ENCODE measurements at places on chromosomes 7 and 10.
A peak's percentile ranks its signal among the peaks of the same experiment; 100 is the strongest.

DNA sequence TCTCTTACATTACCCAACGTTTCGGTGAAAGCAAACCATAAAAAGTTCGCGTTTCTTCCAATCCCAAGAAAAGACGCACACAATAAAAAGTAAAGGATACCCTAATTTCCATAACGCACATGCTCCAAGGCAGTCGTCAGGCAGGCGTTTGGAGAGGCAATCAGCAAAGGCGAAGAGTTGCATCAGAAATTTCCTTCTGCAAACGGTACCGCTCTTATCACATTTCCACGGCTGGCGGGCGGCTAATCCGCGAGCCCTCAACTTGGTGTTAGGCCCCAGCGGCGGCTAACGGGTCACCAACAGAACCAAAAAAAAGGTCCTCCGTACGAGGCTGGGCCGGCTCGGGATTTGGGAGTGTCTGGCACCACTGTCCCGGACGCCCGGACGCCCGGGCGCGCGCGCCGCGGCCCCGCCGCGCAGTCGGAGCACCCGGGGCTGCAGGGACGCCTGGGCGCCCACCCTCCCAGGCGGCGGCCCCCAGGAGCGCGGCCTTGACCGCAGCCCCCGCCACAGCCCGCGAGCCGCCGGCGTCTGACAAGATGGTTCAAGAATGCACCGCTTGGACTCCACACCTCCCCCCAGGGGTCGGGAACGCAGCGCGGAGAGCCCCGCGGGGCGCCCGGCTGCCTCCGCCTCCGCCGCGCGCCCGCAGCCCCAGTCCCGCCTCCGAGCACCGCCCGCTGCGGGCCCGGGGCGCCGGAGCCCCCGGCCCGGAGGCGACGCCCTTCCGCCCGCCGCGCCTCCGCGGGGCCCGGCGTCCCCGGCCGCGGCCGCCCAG, 9.8 kb upstream of the GRB10 start:
- peak; percentile 59 for DNase-seq

GRCh38 chr10:22681783-22682183, 32.6 kb downstream of the PIP4K2A start:
- no peak for DNase-seq

GRCh38 chr10:109902992-109903947, 20.0 kb downstream of the XPNPEP1 start:
- no peak for DNase-seq

DNA sequence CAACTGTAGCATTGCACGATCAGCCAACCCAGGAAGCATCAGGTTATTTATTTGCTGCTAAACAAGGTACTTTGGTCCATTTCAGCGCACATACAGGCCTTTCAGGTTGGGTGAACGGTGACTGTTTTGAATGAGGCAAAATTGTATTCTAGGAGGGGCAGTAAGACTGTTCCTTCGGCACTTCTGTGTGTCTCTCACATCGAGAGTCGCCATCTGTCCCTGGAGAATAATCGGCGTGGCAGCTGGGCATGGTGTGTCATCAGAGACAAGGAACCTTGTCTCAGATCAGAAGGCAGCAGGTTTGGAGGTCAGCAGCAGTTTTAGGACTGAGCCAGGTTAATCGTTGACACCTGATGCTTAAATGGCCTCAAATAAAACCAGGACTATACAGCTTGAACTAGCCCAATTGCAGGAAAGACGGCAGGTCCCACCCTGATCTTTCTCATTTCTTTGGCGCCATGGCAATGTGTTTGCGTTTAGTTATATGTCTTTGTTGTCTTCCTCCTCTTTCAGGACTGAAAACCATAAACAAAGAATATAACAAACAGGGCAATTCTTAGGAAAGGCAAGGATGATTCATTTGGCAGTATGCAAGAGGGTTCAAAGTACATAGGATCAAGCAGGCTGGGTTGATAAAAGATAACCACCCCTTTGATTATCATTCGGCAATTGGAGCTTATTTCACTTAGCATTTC, 92.0 kb upstream of the PRR15 start:
- peak; percentile 92 for DNase-seq

DNA sequence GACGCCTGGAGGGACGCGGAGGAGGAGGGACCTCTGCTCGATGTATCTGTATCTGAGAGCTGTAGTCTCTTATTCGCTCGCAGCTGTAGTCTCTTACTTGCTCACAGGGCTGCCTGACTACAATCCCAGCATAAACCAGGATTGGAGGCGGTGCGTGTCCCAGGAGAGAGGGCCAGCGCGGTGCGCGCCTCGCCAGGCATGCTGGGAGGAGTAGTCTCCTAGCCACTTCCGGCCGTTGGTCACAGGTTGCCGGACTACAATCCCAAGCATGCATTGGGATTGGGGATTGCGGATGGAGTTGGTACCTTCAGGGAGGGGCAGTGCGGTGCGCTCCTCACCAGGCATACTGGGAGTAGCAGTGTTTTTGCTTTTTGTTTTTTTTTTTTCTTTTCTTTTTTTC, 421.7 kb upstream of the NUPR2 start:
- no peak for DNase-seq

Data from small intestine (tissue), 16 donors.